ENCODE measurements at places on chromosomes 16 and 17.

DNA sequence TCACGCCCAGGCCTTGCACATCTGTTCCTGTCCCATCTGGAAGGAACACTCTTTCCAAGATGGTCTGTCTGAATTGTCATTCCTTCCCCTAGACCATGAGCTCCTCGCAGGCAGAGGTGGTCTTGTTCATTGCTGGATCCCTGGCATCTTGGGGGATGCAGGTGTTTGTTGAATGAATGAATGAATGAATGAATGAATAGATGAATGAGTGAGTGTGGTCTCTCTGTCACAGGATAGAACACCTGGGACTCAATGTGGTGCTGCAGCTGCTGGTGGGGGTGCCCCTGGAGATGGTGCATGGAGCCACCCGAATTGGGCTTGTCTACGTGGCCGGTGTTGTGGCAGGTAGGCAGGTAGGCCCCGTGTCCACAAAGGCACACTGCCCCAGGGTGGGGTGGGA, 32.2 kb downstream of the RHBDL3 start:
- H3K36me3 ChIP-seq: no peaks in the 10 kb centered on the region
- H3K27me3 ChIP-seq: no peaks in the 10 kb centered on the region
- H3K27ac ChIP-seq: no peak overlapping the region
- H3K4me3 ChIP-seq: no peak overlapping the region
- H3K4me1 ChIP-seq: peaks cover 5% of the 10 kb centered on the region

- no peak overlapping the region for H3K27ac ChIP-seq
- H3K4me1 ChIP-seq: no peaks in the 10 kb centered on the region
- no peak for DNase-seq
- no peaks in the 10 kb centered on the region for H3K27me3 ChIP-seq
Observed at GRCh38 chr17:75922963-75923874, 17.6 kb downstream of the FBF1 start.

GRCh38 chr17:79280866-79281572, 206.4 kb downstream of the ENGASE start:
- H3K27ac ChIP-seq: no peak overlapping the region
- H3K4me1 ChIP-seq: no peaks in the 10 kb centered on the region
- no peaks in the 10 kb centered on the region for H3K36me3 ChIP-seq

DNA sequence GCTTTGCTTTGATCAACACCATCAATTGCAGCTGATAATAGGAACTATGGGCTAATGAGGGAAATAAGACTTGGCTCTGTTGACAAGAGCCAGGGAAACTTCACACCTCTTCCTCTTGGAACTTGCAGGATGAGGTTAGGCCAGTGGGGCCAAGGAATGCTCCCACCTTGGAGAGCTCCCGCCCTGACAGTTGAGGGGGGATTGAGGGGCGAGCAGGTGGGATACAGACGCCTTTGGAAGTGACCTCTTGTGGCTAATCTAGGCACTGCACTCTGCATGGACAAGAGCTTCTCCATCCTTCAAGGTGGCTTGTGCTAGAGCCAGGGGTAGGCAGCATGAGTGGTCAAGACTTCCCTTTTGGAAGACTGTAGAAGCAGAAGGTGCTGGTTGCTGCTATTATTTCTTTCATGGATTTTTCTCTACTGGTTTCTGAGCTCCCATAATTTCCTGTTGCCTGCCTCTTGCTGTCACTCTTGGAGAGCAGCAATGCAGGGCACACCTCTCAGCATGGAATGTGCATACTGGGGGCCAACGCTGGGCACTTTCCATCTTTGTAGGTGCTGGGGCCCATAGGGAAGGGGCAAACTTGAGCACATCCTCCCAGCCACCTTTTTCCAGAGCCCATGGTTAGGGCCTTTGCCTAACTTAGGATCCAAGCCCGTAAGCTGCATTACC, 2.3 kb upstream of the PHF12 start:
- H3K4me1 ChIP-seq: peaks cover 2% of the 10 kb centered on the region
- H3K27ac ChIP-seq: no peak overlapping the region
- DNase-seq: peak; percentile 93
- H3K36me3 ChIP-seq: no peaks in the 10 kb centered on the region
- no peaks in the 10 kb centered on the region for H3K27me3 ChIP-seq
- H3K4me3 ChIP-seq: no peak overlapping the region

- H3K4me3 ChIP-seq: no peak overlapping the region
- no peaks in the 10 kb centered on the region for H3K36me3 ChIP-seq
- H3K27ac ChIP-seq: no peak overlapping the region
- no peaks in the 10 kb centered on the region for H3K27me3 ChIP-seq
- H3K4me1 ChIP-seq: no peaks in the 10 kb centered on the region
- DNase-seq: no peak
Observed at GRCh38 chr17:60303406-60304099, 88.4 kb downstream of the USP32 start.

DNA sequence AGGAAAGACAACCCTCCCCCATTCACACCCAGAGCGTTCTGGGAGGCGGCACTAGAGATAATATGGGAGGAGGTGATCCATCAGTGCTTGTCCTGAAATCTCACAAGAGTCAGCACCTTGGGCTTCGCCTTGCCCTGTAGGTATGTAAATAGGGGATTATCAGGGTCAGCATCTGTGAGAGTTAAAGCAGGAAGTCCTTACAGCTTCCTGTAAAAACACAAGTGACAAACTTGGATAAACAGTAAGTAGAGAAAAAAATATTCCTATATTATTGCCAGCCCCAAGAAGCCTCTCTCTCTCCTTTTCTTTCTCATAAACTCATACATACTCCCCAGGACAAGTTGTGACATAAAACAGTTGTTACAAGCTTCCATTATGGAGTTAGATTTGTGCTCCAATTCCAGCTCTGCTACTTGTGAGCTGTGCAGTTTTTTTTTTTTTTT, 187.7 kb downstream of the MAF start:
- H3K36me3 ChIP-seq: no peaks in the 10 kb centered on the region
- no peak overlapping the region for H3K4me3 ChIP-seq
- H3K27me3 ChIP-seq: no peaks in the 10 kb centered on the region
- H3K27ac ChIP-seq: no peak overlapping the region
- H3K4me1 ChIP-seq: peaks cover 2% of the 10 kb centered on the region

DNA sequence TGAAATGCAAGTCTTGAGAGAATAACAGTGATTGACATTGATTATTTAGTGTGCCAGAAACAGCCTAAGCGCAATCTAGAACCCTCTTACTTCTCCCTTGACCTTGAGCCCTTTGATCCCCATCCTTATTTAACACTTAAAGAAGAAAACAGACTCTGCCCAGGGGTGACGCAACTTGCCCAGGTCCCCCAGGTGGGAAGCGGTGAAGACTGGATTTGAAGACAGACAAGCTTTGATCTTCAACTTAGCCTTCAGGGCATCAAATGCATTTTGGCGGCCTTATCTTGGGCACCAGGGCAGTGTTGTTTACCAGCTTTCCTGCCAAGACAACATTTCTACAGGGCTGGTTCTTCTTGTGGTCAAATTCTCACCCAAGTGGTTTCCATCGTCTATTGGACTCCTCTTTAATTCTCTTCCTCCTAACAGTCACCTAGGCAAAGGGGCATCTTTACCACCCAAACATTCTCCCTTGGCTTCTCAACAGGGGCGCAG, 8.9 kb upstream of the CIITA start:
- H3K27ac ChIP-seq: no peak overlapping the region
- DNase-seq: no peak
- H3K27me3 ChIP-seq: no peaks in the 10 kb centered on the region
- H3K4me1 ChIP-seq: no peaks in the 10 kb centered on the region

GRCh38 chr17:153851-154250, 16.5 kb downstream of the SCGB1C2 start:
- no peak overlapping the region for H3K4me3 ChIP-seq
- no peaks in the 10 kb centered on the region for H3K4me1 ChIP-seq
- H3K27me3 ChIP-seq: no peaks in the 10 kb centered on the region
- no peaks in the 10 kb centered on the region for H3K36me3 ChIP-seq

GRCh38 chr17:81867991-81868673, 3.0 kb downstream of the ARHGDIA start:
- no peak overlapping the region for H3K4me3 ChIP-seq
- H3K27ac ChIP-seq: no peak overlapping the region
- peaks cover 3% of the 10 kb centered on the region for H3K4me1 ChIP-seq
- peaks cover 7% of the 10 kb centered on the region for H3K36me3 ChIP-seq
- H3K27me3 ChIP-seq: no peaks in the 10 kb centered on the region

GRCh38 chr17:69044371-69044770, 16.4 kb downstream of the ABCA9 start:
- no peaks in the 10 kb centered on the region for H3K36me3 ChIP-seq
- no peak overlapping the region for H3K27ac ChIP-seq
- H3K4me1 ChIP-seq: no peaks in the 10 kb centered on the region
- DNase-seq: no peak

All from iPS DF 6.9 (cell line).